AG04450 (cell line): ENCODE measurements at places on chromosomes 4 and X.

- no peak for DNase-seq
Observed at GRCh38 chr4:142278171-142278570, 567.9 kb downstream of the INPP4B start.

GRCh38 chr4:98663226-98664006, 5.0 kb upstream of the TSPAN5 start:
- DNase-seq: no peak

DNA sequence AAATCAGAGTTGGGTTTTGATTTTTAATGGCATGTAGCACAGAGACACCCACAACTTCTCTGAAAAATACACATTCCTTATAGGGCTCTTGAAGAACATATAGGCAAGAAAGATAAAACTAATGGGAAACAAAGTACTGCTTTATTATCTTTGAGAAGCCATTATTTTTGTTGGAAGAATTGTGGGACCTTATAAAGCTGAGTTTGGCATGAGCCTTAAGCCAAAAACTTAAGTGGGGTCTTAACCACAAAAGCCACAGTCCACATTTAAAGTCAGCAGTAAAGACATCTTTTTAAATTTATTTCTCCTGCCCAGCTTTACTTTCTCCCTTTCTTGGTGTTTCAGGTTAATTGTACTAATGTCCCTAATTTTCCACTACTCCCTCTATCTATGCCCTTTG, 1297.3 kb downstream of the C4orf33 start:
- DNase-seq: no peak

GRCh38 chr4:88398381-88398780, 19.7 kb downstream of the HERC6 start:
- no peak for DNase-seq

- DNase-seq: no peak
Observed at GRCh38 chr4:152947311-152947710, 11.2 kb downstream of the FHDC1 start.

GRCh38 chrX:11555759-11556158, 110.0 kb downstream of the ARHGAP6 start:
- no peak for DNase-seq

GRCh38 chrX:19747652-19748610, 139.5 kb downstream of the SH3KBP1 start:
- DNase-seq: no peak

- no peak for DNase-seq
Observed at GRCh38 chr4:113692809-113693411, 68.6 kb downstream of the CAMK2D start.

DNA sequence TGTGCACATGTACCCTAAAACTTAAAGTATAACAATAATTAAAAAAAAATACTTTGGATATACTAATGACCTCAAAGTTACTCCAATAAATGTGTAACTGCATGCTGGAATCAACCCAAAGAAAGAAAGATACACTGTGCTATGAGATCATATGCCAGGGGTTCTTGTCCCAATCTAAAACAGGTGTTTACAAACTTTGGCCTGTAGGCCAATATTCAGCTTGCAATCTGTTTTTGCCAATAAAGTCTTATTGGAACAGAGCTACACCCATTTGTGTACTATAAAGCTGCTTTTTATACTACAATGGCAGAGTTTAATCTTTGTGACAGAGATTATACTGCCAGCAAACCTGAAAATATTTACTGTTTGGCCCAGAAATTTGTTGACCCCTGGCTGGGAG, 138.8 kb upstream of the AFF2 start:
- DNase-seq: no peak

DNA sequence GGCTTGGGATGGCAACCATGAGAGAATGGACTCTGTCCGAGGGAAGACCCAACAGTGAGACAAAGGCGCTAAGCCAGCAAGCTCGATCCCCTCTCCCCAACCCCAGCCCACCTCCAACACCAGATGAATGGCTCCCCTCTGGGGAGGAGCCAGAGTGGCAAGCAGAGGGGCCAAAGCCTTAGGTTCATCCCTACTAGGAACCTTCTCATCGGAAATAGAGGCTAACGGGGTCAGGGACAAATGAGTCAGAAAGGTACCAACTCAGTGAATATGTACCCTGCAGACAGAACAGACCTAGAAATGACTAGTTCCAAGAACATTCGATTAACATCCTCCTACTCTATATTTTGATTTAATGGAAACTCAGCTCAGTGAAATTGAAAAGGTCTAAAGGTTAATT, 73.9 kb downstream of the NSG1 start:
- DNase-seq: no peak

DNA sequence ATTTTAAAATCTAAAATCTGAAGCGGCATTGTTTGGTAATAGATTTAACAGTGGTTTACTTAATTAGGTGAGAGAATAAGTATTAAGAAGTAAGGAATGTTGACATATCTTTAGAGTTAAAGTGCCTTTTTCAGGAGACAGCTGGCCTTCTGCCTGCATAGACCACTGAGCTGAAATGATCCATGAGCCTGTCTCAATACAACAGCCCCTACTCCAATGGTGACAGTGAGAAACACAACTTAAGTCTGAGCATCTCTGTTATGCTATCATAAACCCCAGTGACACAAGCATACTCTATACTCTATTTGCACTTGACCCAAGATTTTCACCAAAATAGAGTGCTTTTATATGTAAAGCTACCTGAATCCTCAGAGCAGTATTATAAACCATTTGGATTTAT, 137.9 kb downstream of the GRIA2 start:
- DNase-seq: no peak

DNA sequence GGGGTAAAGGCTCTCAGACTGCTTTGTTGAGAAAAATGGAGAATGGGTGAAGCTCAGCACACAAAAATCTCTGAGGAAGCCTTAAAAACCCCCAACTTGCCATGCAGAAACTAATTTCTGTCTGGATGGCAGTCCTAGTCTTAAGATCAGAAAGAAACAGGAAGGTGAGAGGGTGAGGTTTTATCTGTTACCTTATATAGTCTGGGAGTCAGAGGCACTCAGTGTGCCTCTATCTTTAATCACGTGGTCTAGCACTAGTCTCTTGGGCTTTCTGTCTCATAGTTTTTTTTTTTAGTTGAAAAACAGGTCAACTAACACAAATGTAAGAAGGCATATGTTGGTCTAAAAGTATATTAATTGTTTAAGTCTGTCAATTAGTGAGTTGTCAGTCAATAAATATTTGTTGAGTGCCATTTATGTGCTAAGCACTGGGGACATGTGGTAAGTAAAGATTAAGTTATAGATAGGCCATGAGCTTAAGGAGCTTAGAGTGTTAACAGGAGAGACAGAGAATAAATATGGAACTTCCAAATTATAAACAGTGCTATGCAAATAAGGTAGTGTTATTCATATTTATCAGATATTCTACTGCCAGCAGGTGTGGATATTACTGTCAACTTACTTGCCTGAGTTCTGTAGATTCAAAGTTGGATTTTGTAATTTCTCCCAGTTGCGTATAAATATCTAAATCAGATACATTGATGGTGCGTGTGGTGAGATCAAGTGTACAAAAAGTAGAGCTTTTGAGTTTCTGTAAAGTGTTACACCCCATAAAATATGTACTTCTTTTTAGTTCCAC, 7.0 kb downstream of the CYBB start:
- no peak for DNase-seq

DNA sequence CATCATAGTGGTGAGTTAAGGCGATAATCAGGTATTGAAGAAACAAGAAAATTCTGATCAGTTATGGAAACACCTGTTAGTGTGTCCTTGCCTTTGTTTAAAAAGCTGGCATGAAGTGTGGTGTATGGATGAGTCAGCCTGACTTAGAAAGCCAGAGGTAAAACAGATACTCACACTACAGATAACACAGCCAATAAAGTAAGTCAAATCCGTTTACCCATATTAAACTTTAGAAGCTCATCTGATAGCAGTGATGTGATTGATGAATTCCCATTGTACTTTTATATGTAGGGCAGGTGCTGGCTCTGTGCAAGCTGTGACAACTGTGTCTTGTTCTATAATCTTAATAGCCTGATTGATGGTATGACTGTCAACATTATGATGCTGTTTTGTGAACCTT, 1392.7 kb upstream of the IGFBP7 start:
- DNase-seq: no peak
